ENCODE measurements at places on chromosomes 3 and 15.

DNA sequence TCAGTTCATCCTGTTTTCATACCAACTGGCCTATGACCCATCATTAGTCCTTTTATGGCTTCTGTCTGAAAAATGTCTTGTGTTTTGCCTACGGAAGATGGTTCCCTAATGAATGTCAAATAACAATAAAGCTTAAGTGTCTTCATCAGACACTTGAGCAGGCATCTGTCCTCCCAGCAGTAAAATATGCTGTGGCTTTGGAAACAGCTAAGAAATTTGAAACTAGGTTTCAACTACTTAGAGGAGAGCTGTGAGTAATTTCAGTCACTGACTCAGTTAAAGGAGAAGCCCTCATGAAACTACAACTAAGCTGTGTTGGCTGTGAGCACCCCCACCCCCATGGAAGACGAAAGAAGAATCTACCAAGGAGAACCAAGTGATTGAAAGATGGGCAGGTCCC is 409.4 kb upstream of the PPP2R3A start:
- DNase-seq = no peak

GRCh38 chr3:7144697-7145308 is 283.9 kb downstream of the GRM7 start:
- no peak for DNase-seq

DNA sequence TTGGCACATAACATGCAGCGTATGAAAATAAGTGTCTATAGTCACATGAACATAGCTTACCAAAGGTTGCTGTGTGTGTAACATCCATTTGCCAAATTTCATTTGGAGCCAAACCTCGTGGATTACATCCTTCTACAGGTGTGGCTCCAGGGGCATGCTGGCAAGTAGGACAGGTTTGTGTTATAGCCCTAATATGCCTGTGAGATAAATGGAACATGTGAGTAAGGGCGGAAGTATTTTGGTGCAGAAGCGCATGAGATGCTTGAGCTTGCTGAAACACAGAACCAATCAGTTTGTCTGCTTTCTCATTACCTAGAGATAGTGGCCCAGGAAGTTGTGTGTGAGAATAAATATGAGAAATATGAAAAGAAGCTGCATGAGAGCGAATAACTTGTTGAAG is 21.8 kb upstream of the XCR1 start:
- no peak for DNase-seq

DNA sequence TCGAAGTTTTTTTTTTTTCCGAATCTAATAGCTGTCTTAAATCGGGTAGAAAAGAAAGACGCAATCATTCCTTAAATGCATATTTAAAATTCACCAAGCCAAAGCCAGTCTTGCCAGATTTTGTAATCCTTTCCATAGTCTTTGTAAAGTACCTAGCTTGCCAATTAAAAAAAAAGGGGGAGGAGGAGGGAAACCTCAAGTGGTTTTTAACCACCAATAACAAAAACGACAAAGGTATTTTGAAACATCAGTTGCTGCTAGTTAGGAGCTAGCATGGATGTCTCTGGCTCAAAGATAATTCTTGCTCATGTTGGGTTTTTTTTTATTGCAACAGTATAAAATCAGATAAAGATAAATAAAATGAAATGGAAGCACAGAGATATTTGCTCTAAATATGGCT is 187.9 kb downstream of the MECOM start:
- DNase-seq = no peak

GRCh38 chr15:67732671-67733374 is 92.5 kb upstream of the SKOR1 start:
- DNase-seq = no peak

- DNase-seq = no peak
These were observed 42.0 kb downstream of the GALNT15 start for GRCh38 chr3:16216373-16216935.
